ENCODE measurements at places on chromosomes 6 and 20.

GRCh38 chr6:36246506-36247268, 23.2 kb upstream of the PNPLA1 start:
- DNase-seq = no peak

- DNase-seq = no peak
These were observed 15.6 kb downstream of the GTSF1L start for GRCh38 chr20:43711098-43711654.

- DNase-seq = no peak
These were observed 147.4 kb upstream of the SCGN start for GRCh38 chr6:25504661-25505060.

GRCh38 chr6:53651205-53651763, 14.3 kb downstream of the KLHL31 start:
- peak; percentile 58 for DNase-seq

DNA sequence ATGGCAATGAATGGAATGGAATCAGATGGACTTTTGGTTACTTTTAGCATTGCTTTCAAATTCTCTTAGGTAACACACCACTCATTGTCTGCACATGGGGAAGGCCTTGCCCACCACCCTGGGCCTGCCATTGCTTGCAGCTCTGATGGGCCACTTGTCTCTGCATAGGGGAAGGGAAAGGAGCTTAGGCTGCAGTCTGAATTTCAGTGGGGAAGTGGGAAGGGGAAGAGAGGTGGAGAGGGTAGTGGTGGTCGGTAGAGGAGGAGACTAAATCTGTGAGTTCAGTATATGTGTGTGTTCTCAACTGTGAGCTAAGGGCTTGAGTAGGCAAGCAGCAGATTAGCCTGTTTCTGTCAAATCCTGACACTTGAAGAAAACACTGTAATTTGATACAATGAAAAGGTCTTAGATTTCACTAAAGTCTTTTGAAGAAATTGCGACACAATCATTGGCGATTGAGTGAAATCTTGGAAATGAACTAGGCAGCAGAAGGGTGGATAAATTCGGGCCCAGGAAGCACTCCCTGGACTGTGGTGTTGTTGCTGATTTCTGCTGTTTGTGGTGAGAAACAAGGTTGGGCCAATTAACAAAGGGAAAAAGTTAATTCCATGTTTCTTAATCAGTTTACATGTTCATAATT, 80.6 kb downstream of the OTOR start:
- no peak for DNase-seq

DNA sequence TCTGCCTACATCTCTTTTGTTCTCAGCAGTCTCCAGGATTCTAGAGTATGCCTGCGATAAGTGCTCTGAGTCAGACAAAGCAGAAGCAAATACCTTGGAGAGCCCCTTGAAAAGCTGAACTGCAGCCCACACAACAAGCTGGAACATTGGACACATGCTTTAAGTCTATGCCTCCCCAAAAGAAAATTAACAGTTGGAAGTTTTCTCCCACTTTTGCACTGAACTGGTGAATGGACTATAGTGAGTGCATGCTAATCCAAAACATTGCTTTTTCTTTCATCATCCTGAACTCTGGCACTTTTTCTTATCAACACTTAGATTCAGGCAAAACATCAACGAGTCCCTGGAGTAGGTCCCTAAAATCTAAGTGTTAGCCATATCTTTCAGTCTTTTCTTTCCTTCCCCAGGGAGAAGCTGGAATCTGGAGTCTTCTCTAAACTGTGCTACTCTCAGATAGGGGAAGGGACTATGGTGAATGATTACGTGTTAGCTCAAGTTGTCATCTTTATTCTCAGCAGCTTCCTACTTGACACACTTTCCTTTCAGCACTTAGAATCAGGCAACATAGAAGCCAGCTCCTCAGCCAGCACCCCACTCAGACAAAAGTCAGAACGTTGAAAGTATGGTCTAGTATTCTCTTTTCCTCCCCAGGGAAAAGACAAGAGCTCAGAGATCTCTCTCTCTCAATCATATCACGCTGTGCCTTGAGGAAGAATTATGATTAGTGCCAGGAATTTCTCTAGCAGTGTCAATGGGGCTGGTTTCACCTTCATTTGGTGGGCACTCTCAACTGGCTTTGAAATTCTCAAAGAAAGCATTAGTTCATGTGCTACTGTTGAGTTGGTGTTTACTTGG, 811.0 kb upstream of the GJE1 start:
- no peak for DNase-seq

GRCh38 chr6:128632131-128632530, 111.7 kb upstream of the PTPRK start:
- no peak for DNase-seq

DNA sequence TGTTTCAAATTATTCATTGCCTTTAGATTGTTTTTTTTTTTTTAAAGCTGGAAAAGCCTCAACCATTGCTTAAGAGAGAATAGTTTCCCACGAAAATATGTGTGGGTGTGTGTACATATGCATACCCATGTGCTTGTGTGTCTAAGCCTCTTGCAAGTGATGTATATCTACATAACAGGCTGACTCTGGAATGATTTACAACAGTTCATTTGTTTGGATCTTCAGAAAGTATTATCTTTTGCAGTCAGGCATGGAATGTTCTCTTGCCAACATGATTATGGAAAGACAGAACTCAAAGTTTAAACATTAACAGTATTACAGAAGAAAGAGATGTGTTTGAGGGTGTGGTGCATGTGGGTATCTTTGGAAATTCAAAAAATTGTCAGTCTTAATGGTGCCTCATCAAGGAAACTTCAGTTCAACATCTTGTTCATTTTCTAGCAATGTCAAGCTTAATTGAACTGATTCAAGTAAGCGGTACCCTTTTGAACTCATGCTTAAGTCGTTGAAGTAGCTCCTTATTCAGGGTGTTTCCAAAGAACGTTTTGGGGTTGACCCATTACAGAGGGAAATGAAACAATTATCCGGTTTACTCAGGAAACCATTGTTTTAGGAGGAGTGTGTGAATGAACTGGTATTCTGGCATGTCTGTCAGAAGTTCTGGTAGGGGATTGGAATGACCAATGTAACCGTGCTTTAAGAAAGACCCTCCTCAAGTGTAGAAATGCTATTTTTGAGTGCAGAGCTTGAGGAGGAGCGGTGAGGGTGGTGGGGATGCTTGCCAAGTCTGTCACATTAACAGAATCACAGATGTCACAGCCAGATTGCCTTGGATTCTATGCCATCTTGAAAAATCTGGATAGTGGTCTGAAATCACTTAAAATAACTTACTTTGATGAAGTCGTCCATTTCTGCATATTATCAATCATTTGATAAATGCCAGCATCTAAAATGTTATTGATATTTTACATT, 60.3 kb downstream of the ADGRG6 start:
- no peak for DNase-seq

GRCh38 chr6:1645466-1646185, 35.9 kb downstream of the FOXC1 start:
- DNase-seq = no peak

DNA sequence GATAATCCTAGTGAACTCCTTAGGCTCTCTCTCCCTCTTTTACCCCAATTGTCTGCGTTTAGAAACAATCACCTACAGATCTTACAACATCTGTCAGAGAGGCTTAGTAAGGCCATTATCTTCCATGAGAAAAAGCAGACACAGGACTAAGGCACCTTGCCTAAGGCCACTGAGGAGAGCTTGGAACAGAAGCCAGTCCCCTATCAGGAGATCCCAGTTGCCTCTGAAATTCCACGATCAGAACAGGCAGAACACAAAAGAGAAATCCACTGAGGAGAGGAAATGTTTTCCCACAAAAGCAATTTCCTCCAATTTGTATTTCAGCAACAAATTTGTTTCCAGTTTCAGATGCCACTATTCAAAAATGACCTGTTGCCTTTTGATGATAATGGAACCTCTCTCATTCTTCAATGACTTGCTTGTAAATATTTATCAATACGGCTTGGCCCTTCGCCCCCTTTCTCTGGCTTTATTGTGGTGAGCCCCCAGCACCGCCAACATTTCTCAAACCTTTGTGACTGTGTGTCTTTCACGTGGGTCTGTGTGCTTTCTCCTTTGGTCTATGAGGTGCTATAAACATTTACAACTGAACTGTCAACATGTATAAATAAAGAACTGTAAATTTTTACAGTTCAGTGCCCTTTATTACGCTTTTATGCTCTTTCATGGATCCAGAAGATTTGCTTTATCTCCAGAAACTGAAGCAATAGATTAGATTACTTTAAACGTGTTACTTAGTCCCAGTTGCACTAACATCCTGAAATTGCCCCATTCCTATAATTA, 187.8 kb upstream of the PHACTR1 start:
- DNase-seq = no peak

DNA sequence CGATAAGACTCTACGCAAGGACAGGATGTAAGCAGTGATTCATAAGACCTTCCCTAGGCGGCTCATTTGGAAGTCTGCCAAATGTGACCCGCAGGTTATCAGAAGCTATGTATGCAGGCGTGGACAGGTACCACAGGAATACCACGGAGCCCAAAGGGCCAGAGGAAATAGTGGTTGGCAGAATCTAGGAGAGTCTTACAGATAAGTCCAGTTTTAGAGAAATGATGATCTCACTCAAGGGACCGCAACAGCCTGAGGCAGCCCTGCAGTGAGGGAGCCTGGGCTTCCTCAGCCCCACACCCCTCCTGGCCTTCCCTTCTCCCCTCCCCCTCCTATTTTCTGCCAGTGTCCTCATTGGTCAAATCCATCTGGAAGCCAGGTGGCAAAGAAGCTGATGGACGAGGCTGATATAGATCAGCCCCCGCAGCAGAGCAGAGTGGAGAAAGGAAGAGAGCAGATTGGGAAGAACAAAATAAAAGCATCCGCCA, 110.6 kb downstream of the FNDC1 start:
- no peak for DNase-seq

- DNase-seq = no peak
These were observed 104.3 kb downstream of the TRERF1 start for GRCh38 chr6:42347456-42347855.

DNA sequence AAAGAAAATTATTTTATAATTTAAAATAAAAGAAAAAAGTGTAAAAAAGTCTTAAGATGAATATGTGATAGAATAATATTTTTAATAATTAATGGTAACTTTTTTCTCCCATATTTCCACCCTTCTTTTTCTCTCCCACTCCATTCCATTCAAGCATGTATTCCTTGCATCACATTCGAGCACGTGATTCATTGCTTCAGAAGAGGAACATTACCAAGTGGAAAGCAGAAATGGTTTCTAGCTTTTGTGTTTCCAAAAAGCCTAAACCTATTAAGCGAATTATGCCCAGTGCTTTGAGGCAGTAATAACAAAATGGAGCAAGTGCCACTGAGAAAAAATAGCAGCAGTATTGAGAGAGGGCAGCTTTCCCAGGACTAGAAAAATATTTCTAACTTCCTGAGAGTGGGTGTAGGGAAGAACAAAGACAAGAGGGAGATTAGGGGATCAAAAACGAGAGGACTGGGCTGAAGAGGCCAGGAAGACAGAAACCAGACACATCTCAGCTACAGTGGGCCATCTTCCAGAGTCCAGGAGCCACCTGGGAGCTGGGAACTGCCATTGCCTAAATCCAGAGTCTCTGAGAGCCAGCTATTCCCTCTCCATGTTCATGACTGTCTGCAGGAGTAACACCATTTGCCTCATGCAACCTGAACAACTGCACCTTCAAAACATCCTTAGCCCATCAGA, 15.0 kb upstream of the AKIRIN2 start:
- DNase-seq = no peak

DNA sequence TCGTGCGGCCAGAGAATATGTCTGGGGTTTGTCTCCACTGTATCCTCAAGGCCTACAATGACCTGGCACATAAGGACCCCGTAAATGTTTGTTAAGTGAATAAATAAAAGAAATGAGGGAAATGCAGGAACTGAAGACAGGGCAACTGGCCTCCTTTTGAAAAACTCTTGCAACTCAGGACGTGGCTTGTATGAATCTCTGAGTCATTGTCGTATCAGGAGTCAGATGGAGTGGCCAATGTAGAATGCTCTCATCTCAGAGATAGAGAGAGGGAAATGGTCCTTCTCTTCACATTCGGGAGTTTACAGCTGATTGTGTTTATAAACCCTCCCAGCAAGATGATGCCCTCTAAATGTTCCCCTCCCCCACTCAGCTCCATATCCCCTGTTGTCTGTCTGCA, 57.1 kb downstream of the UST start:
- no peak for DNase-seq

DNA sequence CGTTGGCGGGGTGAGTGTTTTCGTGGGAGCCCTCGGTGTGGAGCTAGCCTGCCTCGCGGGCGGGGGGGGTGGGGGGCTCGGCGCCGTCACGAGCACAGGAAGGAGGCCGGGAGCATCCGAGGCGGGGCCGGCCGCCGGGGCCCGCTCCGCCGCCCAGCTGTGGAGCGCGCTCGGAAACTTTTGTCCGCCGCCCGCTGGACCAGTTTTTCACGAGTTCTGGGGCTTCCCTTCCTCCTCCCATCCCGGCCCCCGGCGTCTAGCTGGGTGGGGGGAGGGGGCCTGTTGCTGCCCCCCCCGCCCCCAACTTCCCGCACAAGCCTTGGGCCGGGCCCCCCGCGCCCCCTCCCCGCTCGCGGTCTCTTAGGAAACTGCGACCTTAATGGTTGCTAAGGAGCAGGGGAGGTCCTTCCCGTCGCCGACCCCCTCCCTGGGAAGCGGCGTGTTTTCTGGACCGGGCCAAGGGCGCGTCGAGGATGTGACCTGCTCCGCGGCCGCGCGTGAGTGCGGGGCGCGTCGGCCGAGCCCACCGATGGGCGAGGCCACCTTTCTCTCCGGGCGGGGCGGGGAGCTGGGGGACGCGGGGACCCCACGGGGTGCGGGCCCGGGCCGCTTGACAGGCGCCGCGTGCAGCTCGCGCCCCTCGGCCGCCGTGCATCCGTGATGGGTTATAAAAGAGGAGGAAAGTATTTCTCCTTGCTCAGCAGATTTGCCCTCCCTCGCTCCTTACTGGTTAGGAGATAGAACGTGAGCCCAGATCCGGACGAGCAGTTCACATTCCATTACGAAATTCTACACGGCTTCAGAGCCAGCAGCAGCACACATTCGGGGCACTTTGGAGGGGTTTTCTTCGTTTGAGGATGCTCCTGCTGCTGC, 1.4 kb downstream of the RREB1 start:
- DNase-seq = peak; percentile 65

- DNase-seq = no peak
These were observed 5.2 kb upstream of the BPIFA3 start for GRCh38 chr20:33211817-33212424.

DNA sequence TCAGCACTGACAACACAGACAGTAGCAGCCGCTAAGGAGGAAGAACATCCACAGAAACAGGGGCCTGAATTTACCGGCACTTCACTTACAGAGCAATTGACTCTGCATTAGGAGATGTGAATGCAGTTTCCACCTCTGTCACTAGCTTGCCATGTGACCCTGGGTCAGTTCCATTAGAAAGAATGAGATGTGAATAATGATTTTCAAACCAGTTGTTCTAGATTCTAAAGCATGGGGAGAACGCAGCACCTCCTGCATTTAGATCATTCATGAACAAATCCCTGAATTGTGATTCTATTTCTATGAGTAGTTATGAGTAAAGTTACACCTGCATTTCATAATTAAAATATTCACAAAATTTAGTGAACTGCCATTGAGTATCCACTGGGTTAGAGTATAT, 197.3 kb upstream of the EXOC2 start:
- no peak for DNase-seq

GRCh38 chr20:3826420-3826819, 6.1 kb downstream of the AP5S1 start:
- no peak for DNase-seq

Measured in breast epithelium (tissue), 4 donors.